ENCODE measurements at places on chromosomes 7 and 10. TPM values are rescaled to one million over a fixed set of nuclear protein-coding genes. Genes with fewer than 3 reads are reported as not detected.

The RAB19 gene
- total RNA-seq, result 6.5 TPM

The LIPN gene
- total RNA-seq, result not detected

GRCh38 chr7:153524070-153524601, 528.1 kb upstream of the DPP6 start:
- DNase-seq, result no peak

- no peak for DNase-seq
These were observed 13.1 kb downstream of the CNPY1 start for GRCh38 chr7:155533120-155533826.

The NCOA4 gene
- 90.0 TPM for total RNA-seq

GRCh38 chr7:80905334-80905733, 13.5 kb downstream of the SEMA3C start:
- no peak for DNase-seq

The CISD1 gene
- 11.6 TPM for total RNA-seq

GRCh38 chr10:93015722-93016121, 44.9 kb upstream of the CYP26C1 start:
- DNase-seq, result no peak

- peak; percentile 27 for DNase-seq
These were observed 56.3 kb upstream of the ZPBP start for GRCh38 chr7:50149369-50149768.

The CD36 gene
- 2.8 TPM for total RNA-seq

DNA sequence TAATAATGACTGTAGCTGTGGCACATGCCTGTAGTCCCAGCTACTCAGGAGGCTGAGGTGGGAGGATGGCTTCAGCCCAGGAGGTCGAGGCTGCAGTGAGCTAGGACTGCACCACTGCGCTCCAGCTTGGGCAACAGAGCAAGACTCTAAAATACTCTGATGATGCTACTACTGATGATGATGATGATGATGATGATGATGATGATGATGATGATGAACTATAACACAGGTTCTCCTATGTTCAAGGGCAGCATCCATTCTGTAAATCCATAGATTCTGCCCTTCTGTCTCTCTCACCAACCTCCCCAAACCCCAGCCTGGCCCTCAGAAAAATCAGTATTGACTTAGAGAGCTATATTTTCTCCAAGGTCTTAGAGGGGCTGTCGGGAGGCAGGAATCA, 22.8 kb upstream of the EN2 start:
- no peak for DNase-seq

DNA sequence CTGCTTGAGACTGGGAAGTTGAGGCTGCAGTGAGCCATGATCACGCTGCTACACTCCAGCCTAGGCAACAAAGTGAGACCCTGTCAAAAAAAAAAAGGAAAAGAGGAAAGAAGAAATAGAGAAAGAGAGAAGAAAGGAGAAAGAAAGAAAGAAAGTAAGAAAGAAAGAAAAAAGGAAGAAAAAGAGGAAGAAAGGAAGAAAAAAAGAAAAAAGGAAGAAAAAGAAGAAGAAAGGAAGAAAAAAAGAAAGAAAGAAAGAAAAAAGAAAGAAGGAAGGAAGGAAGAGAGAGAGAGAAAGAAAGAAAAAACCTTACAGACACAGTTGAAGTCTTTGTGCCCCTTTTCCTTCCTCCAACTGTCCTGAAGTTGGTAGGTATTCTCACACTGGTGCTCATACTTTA, 26.6 kb upstream of the LEP start:
- no peak for DNase-seq

The DTX2 gene
- 39.0 TPM for total RNA-seq

- no peak for DNase-seq
These were observed 458.1 kb downstream of the HTR7 start for GRCh38 chr10:90399782-90400181.

GRCh38 chr7:17654940-17655339, 285.4 kb downstream of the SNX13 start:
- no peak for DNase-seq

The POLD2 gene
- total RNA-seq, result 70.5 TPM

- DNase-seq, result peak; percentile 92
These were observed 3.6 kb downstream of the HOXA13 start for GRCh38 chr7:27196287-27196767.

- no peak for DNase-seq
These were observed 31.4 kb downstream of the RPA3 start for GRCh38 chr7:7686811-7687508.

DNA sequence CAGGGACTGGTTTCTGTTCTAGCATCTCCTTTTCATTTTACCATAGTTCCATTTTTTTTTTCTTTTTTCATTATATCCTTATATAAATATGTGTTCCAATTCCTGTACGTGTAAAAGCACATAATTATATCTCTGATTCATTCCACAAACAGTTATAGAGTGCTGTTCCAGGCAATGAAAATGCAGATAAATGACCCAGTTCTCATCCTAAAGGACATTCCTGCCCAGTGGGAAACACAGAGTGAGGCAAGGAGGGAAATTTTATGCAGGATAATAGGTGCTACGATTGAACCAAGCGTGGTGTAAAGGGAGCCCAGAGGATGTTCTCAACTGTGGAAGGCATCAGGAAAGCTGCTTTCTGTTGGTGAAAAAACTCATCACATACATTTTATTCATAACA, 408.1 kb downstream of the GATA3 start:
- no peak for DNase-seq

The ADCYAP1R1 gene
- total RNA-seq, result not detected

DNA sequence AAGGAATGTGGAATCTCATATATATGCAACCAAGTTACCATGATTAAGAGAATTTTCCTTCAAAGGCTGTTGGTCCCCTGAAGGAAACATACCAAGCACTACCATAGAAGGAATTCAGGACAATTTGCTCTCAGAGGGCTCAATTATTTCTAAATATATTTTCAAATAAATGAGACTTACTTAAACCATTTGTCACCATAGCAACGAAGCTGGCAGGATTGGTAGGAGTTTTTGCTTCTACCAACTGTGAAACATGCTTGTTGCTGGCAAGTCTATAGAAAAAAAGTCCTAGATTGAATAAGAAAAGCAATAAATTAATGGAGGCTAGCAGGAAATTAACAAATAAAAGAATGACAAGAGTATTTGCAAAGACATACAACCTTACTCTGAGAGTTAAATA, 156.9 kb upstream of the NPSR1 start:
- DNase-seq, result no peak

GRCh38 chr7:28766359-28766758, 191.8 kb downstream of the TRIL start:
- DNase-seq, result no peak

Measured in naive thymus-derived CD8-positive, alpha-beta T cell (primary cell).